HFFc6 (cell line): ENCODE measurements at places on chromosomes 16 and 17. TPM values are rescaled to one million over a fixed set of nuclear protein-coding genes. Genes with fewer than 3 reads are reported as not detected.

The INCA1 gene
- 1.0 to 1.1 TPM (median 1.1 TPM) in 3 replicates for total RNA-seq

GRCh38 chr17:70076189-70076588 is 1.2 kb downstream of the KCNJ16 start:
- no peak overlapping the region for H3K27ac ChIP-seq
- no peaks in the 10 kb centered on the region for H3K36me3 ChIP-seq
- DNase-seq, result no peak

DNA sequence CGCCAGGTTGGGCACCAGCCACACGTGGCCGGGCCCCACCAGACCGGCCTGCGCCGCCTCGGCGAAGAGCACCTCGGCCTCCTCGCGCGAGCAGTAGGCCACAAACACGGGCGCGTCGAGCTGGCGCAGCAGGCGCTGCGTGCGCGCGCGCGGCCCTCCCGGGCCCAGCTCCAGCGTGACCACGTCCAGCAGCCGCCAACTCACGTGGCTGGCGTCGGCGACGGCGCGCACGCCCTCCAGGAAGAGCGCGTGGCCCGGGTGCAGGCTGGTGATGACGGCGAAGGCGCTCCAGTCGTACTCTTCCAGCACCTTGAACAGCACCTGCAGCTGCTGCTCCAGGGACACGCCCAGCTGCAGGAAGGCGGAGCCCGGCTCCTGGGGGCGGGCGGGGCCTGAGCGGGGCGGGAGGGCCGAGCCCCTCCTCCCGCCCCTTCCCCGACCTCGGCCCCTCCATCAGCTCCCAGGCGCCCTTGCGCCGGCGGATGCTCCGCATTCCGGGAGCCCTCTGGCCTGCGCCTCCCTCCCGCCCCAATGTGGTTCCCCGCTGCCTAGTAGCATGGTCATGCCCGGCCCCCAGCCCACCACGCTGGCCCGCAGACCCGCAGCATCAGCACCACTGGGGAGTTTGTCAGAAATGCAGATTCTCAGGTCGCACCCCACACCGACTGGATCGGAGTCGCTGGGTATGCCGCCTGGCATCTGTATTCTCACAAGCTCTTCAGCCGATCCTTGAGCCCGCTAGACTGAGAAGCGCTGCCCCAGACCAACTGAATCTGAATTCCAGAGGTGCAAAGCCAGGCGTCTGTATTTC is 7.2 kb downstream of the GRIN2C start:
- H3K4me1 ChIP-seq, result no peaks in the 10 kb centered on the region
- H3K27ac ChIP-seq, result no peak overlapping the region
- no peak overlapping the region for H3K4me3 ChIP-seq
- H3K36me3 ChIP-seq, result no peaks in the 10 kb centered on the region
- no peak for DNase-seq

The TEKT3 gene
- total RNA-seq, result not detected in 3 replicates

The MSLN gene
- 0.21 to 0.33 TPM in 2 of 3 replicates, not detected in the other for total RNA-seq

GRCh38 chr16:25034911-25035310 is 19.7 kb upstream of the ARHGAP17 start:
- no peak for DNase-seq
- H3K4me1 ChIP-seq, result peaks cover 67% of the 10 kb centered on the region
- H3K27me3 ChIP-seq, result peaks cover 5% of the 10 kb centered on the region
- peak overlapping the region; percentile 79; the same call in 1 of the 2 replicates for H3K27ac ChIP-seq
- no peaks in the 10 kb centered on the region for H3K36me3 ChIP-seq

GRCh38 chr16:85527767-85528297 is 85.3 kb upstream of the GSE1 start:
- peaks cover 10% of the 10 kb centered on the region for H3K27me3 ChIP-seq
- H3K4me3 ChIP-seq, result no peak overlapping the region
- H3K4me1 ChIP-seq, result peaks cover 5% of the 10 kb centered on the region
- no peaks in the 10 kb centered on the region for H3K36me3 ChIP-seq

DNA sequence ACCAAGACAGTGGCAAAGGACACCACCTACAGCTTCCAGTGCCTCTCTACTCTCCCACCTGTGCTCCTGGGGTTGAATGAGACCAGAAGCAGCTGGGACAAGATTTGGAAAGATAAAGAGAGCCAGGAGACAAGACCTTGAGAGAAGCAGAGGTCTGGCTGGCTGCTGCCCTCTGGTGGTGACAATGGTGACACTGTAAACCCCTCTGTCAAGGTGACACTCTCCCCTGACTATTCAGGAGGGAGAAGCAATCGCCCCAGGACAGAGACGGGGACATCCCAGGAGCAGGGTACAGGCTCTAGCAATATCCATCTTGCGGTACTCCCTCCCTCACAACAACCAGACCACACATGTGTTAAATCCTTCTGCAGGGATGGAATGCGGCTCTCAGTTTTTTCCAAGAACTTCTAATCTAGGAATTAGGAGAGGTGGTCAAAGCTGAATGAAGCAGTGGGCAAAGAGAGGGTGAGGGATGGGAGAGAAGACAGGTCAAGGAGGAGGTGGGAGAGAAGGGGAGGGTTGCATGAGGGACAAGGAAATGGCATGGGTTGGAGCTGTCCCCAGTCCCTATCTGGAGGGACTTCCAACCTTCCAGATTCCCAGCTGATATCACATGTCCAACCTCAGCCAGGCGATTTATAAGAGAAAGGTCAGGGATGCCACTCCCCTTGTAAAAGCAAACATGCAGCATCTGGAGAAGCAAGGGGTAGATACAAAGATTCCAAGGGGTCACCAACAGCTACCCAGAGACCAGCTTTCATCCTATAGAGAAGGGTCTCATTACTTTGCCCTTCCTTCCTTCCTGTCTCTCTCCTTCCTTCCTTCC is 2.9 kb downstream of the PHOSPHO1 start:
- H3K27ac ChIP-seq, result no peak overlapping the region
- no peaks in the 10 kb centered on the region for H3K36me3 ChIP-seq

The HIC1 gene
- total RNA-seq, result 41.1 to 52.4 TPM (median 42.9 TPM) in 3 replicates

The ABCC11 gene
- total RNA-seq, result 0.10 to 0.15 TPM in 2 of 3 replicates, not detected in the other

The TUBD1 gene
- 3.2 to 3.9 TPM (median 3.8 TPM) in 3 replicates for total RNA-seq

DNA sequence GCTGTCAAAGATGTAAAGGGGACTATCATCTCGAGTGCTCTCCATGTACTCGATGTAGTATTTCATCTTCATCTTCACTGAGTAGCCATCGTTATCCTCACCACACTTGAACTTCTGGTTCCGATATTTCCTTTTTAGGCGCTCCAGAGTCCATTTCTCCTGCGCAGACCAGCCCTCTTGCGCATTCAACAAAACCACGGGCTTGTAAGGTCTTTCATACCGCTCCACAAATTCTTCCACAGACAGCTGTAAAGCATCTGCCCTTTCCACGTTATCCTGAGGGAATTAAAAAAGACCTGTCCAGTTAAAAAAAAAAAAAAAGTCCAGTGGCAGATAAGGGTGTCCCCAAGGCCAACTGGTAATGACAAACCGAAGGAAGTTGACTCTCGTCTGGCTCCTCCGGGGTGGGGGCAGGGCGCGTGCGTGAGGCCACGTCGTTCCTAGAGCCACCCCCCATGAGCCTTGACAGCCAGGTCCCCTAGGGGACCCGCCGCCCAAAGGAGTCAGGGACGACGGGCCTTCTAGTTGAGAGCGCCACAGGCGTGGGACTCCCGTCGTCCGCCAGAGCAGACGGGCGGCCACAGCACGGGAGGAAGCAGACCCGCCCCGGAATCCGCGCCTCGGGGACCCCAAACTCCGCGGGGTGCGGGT is 701 bp downstream of the JMJD6 start:
- peak overlapping the region; percentile 96 for H3K27ac ChIP-seq
- H3K36me3 ChIP-seq, result peaks cover 41% of the 10 kb centered on the region
- no peak for DNase-seq
- H3K4me1 ChIP-seq, result peaks cover 36% of the 10 kb centered on the region
- peak overlapping the region; percentile 95 for H3K4me3 ChIP-seq

The PRAC1 gene
- total RNA-seq, result not detected in 3 replicates

GRCh38 chr17:51507444-51507843 is 247.1 kb downstream of the UTP18 start:
- H3K4me1 ChIP-seq, result no peaks in the 10 kb centered on the region
- H3K36me3 ChIP-seq, result no peaks in the 10 kb centered on the region
- H3K27ac ChIP-seq, result no peak overlapping the region
- no peak overlapping the region for H3K4me3 ChIP-seq

DNA sequence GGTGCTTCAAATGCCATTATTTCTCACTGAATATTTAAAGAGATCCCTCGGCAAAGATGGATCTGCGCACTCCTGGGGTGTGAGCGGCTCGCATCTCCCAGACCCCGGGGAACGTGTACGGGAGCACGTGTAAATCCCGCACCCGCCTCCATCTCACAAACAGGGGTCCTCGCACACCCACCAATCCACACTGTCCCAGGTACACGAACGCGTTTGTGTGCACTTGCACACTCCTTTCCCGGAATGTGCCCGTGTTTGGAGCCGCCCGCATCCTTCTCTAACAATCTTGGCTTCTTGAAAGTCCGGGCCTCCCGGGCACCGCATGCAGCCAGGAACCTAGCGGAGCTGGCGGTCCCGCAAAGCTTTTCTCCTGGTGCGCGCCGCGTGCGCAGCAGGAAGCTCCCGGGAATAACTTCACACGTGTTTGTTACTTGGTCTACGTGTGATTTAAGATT is 2.5 kb upstream of the SALL1 start:
- H3K27ac ChIP-seq, result peak overlapping the region; percentile 79
- H3K4me3 ChIP-seq, result peak overlapping the region; percentile 92
- peaks cover 38% of the 10 kb centered on the region for H3K4me1 ChIP-seq

DNA sequence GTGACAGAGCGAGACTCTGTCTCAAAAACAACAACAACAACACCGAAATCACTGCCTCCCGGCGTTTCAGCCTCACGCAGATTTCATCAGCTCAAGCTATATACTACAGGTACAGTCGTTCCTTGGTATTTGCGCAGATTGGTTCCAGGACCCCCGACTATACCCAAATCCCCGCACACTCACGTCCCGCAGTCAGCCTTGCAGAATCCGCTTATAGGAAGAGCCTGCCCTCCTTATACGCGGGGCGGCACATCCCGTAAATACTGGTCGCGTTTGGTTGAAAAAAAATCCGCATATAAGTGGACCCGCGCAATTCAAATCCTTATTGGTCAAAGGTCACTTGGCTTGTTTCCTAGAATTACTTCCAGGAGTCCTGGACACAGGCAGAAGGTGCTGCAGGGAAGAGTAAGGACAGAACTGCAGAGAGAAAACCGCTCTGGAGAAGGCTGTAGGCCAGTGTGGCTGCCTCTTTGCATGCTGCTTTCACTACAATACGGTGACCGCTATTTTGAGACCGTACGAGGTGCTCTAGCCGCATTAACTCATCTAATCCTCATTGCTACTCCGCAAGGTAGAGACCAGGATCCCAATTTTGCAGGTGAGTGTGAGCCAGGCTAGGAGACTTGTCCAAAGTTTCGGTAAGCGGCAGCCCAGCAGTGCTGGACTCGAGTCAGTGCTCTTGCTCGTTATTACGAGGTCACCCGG is 718 bp downstream of the NDUFAB1 start:
- H3K4me1 ChIP-seq, result peaks cover 19% of the 10 kb centered on the region
- peaks cover 25% of the 10 kb centered on the region for H3K36me3 ChIP-seq
- H3K27ac ChIP-seq, result peak overlapping the region; percentile 56; the same call in 1 of the 2 replicates
- no peaks in the 10 kb centered on the region; the same call in 1 of the 2 replicates for H3K27me3 ChIP-seq

The RHOT2 gene
- 80.3 to 86.6 TPM (median 82.1 TPM) in 3 replicates for total RNA-seq

- no peaks in the 10 kb centered on the region for H3K36me3 ChIP-seq
- peaks cover 35% of the 10 kb centered on the region for H3K27me3 ChIP-seq
- H3K27ac ChIP-seq, result no peak overlapping the region
- DNase-seq, result no peak
- no peak overlapping the region for H3K4me3 ChIP-seq
Observed at GRCh38 chr17:39222151-39222550, 3.6 kb downstream of the STAC2 start.

The CCDC40 gene
- total RNA-seq, result 2.5 to 2.9 TPM (median 2.8 TPM) in 3 replicates

GRCh38 chr16:81823111-81823510 is 44.0 kb downstream of the PLCG2 start:
- no peak overlapping the region for H3K27ac ChIP-seq
- H3K4me1 ChIP-seq, result no peaks in the 10 kb centered on the region
- H3K36me3 ChIP-seq, result no peaks in the 10 kb centered on the region
- no peak for DNase-seq
- H3K27me3 ChIP-seq, result peaks cover 2% of the 10 kb centered on the region

The SEPTIN1 gene
- 1.6 to 2.1 TPM (median 1.9 TPM) in 3 replicates for total RNA-seq

GRCh38 chr17:11797803-11798202 is 199.5 kb downstream of the ZNF18 start:
- no peak for DNase-seq
- H3K4me1 ChIP-seq, result no peaks in the 10 kb centered on the region
- no peak overlapping the region for H3K27ac ChIP-seq
- no peak overlapping the region for H3K4me3 ChIP-seq
- no peaks in the 10 kb centered on the region; the same call in 1 of the 2 replicates for H3K36me3 ChIP-seq

The MINK1 gene
- 67.7 to 79.9 TPM (median 75.8 TPM) in 3 replicates for total RNA-seq

DNA sequence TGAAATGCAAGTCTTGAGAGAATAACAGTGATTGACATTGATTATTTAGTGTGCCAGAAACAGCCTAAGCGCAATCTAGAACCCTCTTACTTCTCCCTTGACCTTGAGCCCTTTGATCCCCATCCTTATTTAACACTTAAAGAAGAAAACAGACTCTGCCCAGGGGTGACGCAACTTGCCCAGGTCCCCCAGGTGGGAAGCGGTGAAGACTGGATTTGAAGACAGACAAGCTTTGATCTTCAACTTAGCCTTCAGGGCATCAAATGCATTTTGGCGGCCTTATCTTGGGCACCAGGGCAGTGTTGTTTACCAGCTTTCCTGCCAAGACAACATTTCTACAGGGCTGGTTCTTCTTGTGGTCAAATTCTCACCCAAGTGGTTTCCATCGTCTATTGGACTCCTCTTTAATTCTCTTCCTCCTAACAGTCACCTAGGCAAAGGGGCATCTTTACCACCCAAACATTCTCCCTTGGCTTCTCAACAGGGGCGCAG is 8.9 kb upstream of the CIITA start:
- no peaks in the 10 kb centered on the region for H3K36me3 ChIP-seq
- H3K4me1 ChIP-seq, result peaks cover 32% of the 10 kb centered on the region
- H3K27me3 ChIP-seq, result peaks cover 30% of the 10 kb centered on the region
- no peak overlapping the region for H3K4me3 ChIP-seq

GRCh38 chr16:65117811-65118448 is 3.9 kb downstream of the CDH11 start:
- H3K27me3 ChIP-seq, result peaks cover 5% of the 10 kb centered on the region
- H3K36me3 ChIP-seq, result peaks cover 51% of the 10 kb centered on the region
- H3K27ac ChIP-seq, result peak overlapping the region; percentile 84
- peak; percentile 84 for DNase-seq
